ENCODE measurements at places on chromosomes 12 and 14. TPM values are rescaled to one million over a fixed set of nuclear protein-coding genes. Genes with fewer than 3 reads are reported as not detected.

- no peaks in the 10 kb centered on the region for H3K36me3 ChIP-seq
- peaks cover 3% of the 10 kb centered on the region for H3K27me3 ChIP-seq
- H3K4me1 ChIP-seq, result peaks cover 1% of the 10 kb centered on the region
Observed at GRCh38 chr12:22029491-22029890, 16.5 kb upstream of the CMAS start.

DNA sequence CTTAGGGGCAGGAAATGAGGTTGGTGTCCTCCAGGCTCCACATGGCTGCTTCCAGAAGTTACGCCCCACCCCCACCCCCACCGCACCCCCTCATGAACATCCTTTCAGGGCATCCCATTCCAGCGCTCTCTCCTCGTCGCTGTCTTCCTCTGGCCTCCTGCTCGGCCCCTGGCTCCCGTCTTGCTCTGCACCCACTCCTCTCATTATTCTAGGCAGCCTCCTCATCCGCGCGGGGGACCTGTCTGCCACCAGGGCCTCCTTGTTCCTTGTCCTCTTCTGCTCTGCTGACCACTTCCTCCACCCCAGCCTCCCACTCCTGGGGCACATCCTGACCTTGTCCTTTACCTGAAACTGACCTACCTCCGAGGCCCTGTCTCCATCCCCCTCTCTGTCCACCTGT lies 29.8 kb upstream of the PLEKHG6 start:
- peaks cover 41% of the 10 kb centered on the region for H3K27me3 ChIP-seq
- no peaks in the 10 kb centered on the region for H3K36me3 ChIP-seq
- H3K4me1 ChIP-seq, result peaks cover 7% of the 10 kb centered on the region
- DNase-seq, result no peak

The LALBA gene
- total RNA-seq, result not detected

DNA sequence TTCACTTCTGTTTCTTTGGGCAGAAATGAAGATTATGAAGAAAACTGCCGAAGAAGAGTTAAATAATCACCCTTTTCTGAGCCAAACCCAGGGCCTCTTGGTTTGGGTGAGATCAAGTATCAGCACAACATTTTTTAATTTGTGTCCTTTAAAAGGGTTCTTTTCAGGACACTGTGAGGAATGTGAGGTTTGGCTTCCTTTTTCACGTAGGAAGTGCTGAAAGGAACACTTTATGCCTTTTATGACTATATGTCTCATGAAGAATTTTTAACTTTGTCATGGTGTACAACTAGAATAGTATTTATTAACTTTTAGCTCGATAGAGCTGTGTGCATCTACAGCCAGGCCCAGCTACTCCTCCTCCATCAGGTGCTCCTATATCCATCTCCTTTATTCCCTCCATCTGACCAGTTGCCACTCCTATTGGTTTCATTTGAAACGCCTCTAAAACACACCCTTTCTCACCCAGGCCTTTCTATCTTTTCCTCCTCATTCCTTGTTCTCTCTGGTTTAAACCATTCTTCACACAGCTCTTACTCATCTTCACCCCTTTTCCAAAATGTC lies 103.6 kb upstream of the LRIG3 start:
- H3K36me3 ChIP-seq, result no peaks in the 10 kb centered on the region
- H3K4me1 ChIP-seq, result no peaks in the 10 kb centered on the region
- DNase-seq, result no peak
- no peaks in the 10 kb centered on the region for H3K27me3 ChIP-seq
- H3K4me3 ChIP-seq, result no peak overlapping the region

GRCh38 chr12:98639491-98639890 lies 5.1 kb downstream of the IKBIP start:
- no peak overlapping the region for H3K4me3 ChIP-seq
- DNase-seq, result no peak
- H3K27ac ChIP-seq, result no peak overlapping the region
- peaks cover 40% of the 10 kb centered on the region for H3K36me3 ChIP-seq
- no peaks in the 10 kb centered on the region for H3K27me3 ChIP-seq

DNA sequence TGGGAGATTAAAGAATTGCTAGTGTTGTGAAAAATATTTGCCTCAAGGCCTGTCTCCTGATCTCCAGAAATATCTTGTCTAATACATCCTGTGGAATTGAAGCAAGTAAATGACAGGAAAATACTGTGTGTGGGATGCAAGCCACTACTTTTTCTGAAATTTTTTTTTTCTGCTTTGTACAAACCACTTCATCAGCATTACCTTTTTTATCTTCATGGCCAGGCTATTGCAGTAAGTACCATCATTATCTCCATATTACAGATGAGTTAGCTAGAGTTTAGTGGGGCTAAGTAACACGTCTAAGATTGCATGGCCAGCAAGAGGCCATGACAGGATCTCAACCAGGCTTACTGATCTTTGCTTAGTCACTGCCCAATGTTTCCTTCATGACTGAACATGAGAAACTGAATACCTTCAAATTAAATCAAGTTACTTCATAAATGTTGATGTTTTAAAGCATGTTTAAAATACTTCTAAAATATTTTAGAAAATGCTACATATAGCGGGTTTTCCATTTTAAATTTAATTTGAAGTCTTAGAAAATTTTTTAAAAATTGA lies 273.7 kb downstream of the SLC6A15 start:
- no peak overlapping the region for H3K4me3 ChIP-seq
- no peak overlapping the region for H3K27ac ChIP-seq
- no peaks in the 10 kb centered on the region for H3K27me3 ChIP-seq

DNA sequence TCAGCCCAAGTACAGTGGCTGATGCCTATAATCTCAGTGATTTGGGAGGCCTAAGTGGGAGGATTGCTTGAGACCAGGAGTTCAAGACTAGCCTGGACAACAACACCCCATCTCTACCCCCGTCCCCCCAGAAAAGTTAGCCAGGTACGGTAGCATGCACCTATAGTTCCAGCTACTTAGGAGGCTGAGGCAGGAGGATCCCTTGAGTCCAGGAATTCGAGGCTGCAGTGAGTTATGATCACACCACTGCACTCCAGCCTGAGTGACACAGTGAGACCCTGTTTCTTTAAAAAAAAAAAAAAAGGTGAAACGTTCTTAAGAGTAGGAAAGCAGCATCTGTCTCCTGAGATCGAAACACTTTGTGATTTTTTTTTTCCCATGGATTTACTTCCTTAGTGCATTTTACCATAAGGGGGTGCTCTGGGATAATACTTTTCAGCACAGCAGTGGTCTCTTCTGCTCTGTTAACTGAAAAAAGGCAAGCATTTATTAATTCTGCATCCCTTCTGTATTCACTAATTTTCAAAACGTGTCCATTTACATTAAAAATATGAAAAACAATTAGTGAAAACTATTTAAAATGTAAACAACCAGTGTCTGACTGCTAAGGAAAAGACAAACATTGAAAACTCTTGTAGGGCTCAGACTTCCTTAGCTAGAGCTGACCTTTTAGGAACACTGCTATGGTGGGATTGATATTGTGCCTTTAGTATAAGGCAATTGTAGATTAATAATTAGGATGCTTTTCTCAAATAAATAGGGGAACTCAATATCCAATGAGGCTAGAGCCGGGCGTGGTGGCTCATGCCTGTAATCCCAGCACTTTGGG lies 31.2 kb upstream of the USP44 start:
- DNase-seq, result no peak
- no peaks in the 10 kb centered on the region for H3K4me1 ChIP-seq
- no peak overlapping the region for H3K27ac ChIP-seq

GRCh38 chr12:85575120-85576096 lies 260.8 kb downstream of the RASSF9 start:
- no peaks in the 10 kb centered on the region for H3K36me3 ChIP-seq
- H3K27ac ChIP-seq, result no peak overlapping the region
- no peaks in the 10 kb centered on the region for H3K27me3 ChIP-seq
- H3K4me1 ChIP-seq, result no peaks in the 10 kb centered on the region
- H3K4me3 ChIP-seq, result no peak overlapping the region

GRCh38 chr14:99534863-99535262 lies 53.7 kb downstream of the CCNK start:
- no peaks in the 10 kb centered on the region for H3K27me3 ChIP-seq
- no peaks in the 10 kb centered on the region for H3K4me1 ChIP-seq
- no peak overlapping the region for H3K27ac ChIP-seq
- no peak for DNase-seq
- no peaks in the 10 kb centered on the region for H3K36me3 ChIP-seq

DNA sequence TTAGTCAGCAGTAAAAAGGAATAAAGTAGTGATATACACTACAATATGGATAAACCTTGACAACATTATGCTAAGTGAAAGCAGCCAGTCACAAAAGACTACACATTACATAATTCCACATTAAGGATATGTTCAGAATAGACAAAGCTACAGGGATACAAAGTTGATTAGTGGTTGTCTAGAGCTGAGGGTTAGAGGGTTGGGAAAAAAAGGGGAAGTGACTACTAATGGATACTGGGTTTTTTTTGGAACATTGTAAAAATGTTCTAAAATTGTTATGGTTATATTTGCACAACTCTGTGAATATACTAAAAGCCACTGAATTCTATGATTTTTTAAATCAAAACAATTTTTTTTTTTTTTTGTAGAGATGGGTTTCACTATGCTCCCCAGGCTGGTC lies 4.8 kb upstream of the NGDN start:
- H3K27ac ChIP-seq, result no peak overlapping the region
- H3K4me3 ChIP-seq, result no peak overlapping the region
- H3K4me1 ChIP-seq, result no peaks in the 10 kb centered on the region
- DNase-seq, result no peak

The RFX4 gene
- total RNA-seq, result not detected

The SYNE3 gene
- 40.1 TPM for total RNA-seq

GRCh38 chr12:121568971-121569751 lies 11.7 kb downstream of the KDM2B start:
- DNase-seq, result no peak
- peaks cover 2% of the 10 kb centered on the region for H3K4me1 ChIP-seq
- H3K4me3 ChIP-seq, result no peak overlapping the region

The GPD1 gene
- 0.87 TPM for total RNA-seq

The DEPDC4 gene
- total RNA-seq, result 1.8 TPM

The NGB gene
- total RNA-seq, result not detected

GRCh38 chr12:42498549-42499247 lies 90.8 kb downstream of the PRICKLE1 start:
- H3K4me1 ChIP-seq, result peaks cover 1% of the 10 kb centered on the region
- H3K36me3 ChIP-seq, result no peaks in the 10 kb centered on the region
- no peak for DNase-seq
- no peak overlapping the region for H3K27ac ChIP-seq
- no peak overlapping the region for H3K4me3 ChIP-seq

The SSPN gene
- total RNA-seq, result not detected

DNA sequence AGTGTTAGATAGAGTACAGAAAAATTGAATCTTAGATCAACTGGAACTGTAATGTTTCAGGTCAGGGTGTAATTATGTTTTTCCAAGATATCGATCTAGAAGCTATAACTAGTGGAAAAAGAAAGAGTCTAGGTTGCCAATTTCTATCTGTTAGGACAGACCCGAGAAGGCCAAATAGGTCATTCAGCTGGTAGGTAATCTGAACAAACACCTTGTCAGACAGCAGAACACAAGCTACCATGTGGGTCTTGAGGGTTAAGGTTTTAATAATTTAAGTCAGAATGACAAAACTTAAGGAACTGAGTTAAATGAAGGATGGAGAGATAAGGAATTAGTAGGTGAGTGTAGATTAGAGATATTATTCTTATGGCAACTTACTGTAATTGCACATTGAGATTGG lies 44.9 kb upstream of the KCNMB4 start:
- DNase-seq, result no peak
- no peaks in the 10 kb centered on the region for H3K27me3 ChIP-seq
- peaks cover 14% of the 10 kb centered on the region for H3K4me1 ChIP-seq
- no peak overlapping the region for H3K27ac ChIP-seq
- H3K4me3 ChIP-seq, result no peak overlapping the region

GRCh38 chr14:24430682-24431568 lies 1.2 kb downstream of the KHNYN start:
- peaks cover 42% of the 10 kb centered on the region for H3K36me3 ChIP-seq
- DNase-seq, result peak; percentile 66
- peak overlapping the region; percentile 91 for H3K27ac ChIP-seq
- H3K4me3 ChIP-seq, result peak overlapping the region; percentile 84
- no peaks in the 10 kb centered on the region for H3K27me3 ChIP-seq

The AP4S1 gene
- 7.0 TPM for total RNA-seq

The ADAMTS20 gene
- total RNA-seq, result not detected

DNA sequence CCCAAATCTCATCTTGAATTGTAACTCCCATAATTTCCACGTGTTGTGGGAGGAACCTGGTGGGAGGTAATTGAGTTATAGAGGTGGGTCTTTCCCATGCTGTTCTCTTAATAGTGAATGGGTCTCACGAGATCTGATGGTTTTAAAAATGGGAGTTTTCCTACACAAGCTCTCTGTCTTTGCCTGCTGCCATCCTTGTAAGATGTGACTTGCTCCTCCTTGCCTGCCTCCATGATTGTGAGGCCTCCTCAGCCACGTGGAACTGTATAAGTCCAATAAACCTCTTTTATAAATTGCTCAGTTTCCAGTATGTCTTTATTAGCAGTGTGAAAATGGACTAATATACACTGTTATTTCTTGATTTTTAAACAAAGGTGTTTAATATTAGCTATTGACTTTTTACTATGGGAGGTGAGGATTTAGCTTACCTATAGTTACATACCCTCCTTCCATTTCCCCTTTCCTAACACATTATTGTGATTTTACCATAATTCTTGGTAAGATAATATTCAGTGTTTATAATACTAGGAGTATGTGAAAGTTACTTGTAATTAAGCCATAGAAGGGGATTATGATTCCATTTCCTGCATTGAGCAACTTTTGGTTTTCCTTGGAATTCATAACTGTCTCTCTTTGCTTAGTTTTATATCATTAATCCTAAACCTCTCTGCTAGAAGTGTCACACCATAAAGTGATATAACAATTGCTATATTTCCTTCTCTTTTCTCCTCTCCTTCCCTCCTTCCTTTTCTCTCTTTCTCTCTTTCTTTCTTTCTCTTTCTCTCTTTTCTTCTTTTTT lies 151.0 kb upstream of the KRAS start:
- H3K27me3 ChIP-seq, result peaks cover 37% of the 10 kb centered on the region
- no peak overlapping the region for H3K4me3 ChIP-seq
- no peak overlapping the region for H3K27ac ChIP-seq
- DNase-seq, result no peak

DNA sequence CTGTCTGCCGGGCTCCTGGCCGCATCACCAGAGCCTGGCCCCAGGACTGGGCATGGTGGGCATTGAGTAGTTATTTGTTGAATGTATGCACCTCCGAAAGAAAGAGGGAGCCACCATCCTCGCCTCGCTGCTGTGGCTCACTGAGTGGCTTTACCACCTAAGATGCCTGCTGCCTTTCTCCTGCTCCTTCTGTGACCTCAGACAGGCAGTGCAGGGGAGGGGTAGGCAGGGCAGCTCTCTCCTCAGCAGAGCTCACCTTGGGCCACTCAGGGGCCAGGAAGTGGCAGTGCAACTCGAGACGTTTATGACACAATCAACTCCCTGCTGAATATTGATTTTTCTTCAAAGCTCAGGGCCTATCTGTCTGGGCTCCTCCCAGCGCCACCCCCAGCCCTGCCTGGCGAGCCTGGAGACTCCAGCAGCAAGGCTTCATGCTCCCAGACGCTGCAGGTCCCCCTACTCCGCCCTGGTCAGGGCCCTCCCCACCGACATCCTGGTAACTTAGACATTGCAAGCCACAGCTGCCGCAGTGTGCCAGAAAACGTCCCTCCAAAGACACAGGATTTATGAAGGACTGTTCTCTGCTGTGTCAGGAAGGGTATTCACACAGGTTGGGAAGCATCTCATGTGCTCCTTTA lies 84.3 kb upstream of the DIO3 start:
- no peaks in the 10 kb centered on the region for H3K36me3 ChIP-seq
- no peak overlapping the region for H3K27ac ChIP-seq
- no peaks in the 10 kb centered on the region for H3K4me1 ChIP-seq
- no peaks in the 10 kb centered on the region for H3K27me3 ChIP-seq
- DNase-seq, result no peak

The INHBC gene
- total RNA-seq, result 0.14 TPM

The LHX5 gene
- total RNA-seq, result not detected

The TAS2R14 gene
- total RNA-seq, result 2.6 TPM

The AICDA gene
- total RNA-seq, result not detected
